ENCODE measurements at places on chromosomes 12 and 14. TPM values are rescaled to one million over a fixed set of nuclear protein-coding genes. Genes with fewer than 3 reads are reported as not detected.

Gene SERPINA10
- total RNA-seq: not detected

Gene REM2
- not detected for total RNA-seq

Gene HECTD1
- total RNA-seq: 131 TPM

Gene AJUBA
- 8.5 TPM for total RNA-seq

Gene TAS2R7
- not detected for total RNA-seq

Gene CABP1
- total RNA-seq: 1.2 TPM

Gene CMA1
- total RNA-seq: not detected

Gene ACVRL1
- 0.05 TPM for total RNA-seq

Gene NRIP2
- total RNA-seq: not detected

Gene LAG3
- total RNA-seq: 0.13 TPM

DNA sequence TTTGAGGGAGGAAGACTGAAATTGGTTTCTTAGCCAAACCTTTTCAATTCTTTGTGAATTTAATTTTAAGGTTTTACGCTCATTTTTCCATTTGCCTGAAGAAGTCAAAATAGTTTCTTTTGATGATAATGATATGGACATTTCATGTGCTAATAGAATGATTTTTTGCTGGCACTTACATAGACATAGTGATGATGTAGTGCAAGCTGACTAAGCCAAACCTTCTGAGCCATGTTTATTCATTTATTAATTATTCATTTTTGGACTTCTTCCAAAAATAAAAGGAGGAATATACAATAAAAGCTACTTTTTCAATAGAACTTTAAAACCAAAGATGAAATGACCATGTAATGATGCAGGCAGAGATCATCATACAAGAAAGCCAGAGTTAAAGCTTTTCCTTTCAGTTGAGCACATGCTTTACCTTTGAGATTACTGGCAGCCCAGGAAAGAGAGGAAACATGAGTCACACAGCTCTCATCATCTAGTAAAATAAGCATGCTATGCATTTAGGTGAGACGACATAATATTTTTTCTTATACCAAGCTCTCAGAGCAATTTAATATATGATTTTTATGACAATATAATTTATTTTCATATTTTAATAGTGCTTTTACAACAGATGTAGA lies 24.8 kb downstream of the KCNA1 start:
- no peak for DNase-seq

DNA sequence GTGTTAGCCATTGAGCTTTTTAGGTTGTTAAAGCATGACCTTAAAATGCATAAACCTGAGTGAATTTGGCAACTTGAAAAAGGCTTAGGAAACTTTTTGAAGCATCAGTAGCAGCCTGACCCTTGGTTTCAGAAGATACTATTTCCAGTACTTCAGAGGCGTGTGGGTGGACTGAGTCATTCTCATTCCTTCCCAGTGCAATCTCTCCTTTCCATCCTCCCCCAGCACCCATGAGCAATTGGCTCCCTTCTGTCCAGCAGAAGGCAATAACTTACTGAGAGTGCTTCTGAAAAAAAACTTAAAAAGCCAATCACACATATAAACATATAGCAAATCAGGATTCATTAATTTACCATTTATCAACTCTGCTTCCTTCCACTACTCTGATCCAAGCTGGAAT lies 299.3 kb upstream of the STXBP6 start:
- DNase-seq: no peak

DNA sequence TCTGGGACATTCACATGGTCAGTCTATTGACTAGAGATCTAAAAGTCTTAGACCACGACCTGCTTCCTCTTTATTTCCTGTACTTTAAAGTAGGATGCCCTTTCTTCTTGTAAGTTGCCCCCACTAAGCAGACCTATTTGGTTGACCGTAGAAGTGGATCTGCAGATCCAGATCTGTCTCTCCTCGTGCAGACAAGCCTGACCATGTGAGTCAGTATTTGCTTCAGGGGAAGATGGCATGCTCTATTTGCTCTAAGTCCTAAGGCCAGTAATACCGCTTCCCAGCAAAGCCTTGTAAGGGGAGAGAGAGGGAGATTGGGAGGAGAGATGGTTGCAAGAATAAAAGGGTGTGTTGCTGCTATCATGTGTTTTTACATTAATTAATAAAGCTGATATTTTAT lies 46.8 kb downstream of the KCNC2 start:
- DNase-seq: no peak

GRCh38 chr12:56530390-56531055 lies 8.9 kb downstream of the RBMS2 start:
- no peak for DNase-seq

GRCh38 chr12:4947253-4947652 lies 37.5 kb downstream of the KCNA1 start:
- no peak for DNase-seq

DNA sequence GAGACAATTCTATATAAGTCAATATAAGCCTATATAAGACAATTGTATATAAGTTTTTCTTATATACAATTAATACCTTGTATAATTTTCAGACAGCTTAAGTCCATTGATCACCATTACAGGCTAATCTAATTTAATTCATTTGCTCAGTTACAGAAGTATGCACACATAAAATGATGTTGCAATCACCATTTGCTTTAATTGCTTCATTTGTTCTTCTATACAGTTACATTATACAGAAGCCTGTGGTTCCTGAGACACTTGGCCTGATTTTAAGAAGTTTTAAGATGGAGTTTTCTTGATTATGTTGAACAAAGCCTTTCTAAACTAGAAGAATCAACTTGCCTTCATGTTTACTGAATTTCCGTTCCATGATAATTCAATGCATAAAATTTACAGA lies 314.6 kb upstream of the PDE3A start:
- no peak for DNase-seq

DNA sequence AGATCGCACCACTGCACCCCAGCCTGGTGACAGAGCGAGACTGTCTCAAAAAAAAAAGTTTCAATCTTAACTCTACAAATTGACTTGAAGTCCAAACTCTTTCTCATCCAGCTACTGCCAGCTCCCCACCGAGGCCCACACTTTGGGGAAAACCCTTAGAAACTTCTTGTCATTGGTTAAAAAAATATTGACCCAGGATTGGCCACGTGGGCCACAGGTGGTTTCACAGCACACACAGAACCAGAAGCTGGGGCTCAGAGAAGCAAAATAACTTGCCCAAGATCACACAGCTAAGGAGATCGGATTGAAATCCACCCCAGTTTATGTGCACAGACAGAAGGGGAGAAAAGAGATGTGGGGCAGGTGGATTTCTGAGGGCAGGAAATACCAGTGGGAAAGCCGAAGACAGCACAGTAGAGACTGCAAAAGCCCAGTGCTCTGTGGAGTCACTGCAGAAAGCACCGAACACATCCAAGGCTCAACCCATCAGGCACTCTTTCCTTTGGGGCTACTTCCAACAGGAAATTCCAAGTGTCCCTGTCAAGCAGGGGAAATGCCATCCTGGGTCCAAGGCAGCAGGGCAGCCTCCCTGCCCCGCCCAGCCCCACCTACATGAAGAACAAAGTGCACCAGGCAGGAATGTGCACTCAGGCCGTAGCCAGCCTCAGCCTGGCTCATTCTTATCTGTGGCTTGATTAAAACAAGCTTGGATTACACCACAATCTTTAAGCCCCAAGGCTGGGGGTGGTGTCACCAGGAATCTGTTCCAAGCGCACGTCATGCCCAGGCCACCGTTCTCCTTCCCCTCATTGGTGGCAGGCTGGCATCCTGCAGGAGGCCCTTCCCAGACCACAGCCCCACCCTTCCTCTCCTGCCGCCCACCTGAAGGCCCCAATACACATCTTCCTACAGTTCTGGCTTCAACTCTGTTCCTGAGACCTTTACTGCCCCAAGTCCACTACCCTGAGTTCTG lies 72.5 kb downstream of the ITPK1 start:
- DNase-seq: no peak

DNA sequence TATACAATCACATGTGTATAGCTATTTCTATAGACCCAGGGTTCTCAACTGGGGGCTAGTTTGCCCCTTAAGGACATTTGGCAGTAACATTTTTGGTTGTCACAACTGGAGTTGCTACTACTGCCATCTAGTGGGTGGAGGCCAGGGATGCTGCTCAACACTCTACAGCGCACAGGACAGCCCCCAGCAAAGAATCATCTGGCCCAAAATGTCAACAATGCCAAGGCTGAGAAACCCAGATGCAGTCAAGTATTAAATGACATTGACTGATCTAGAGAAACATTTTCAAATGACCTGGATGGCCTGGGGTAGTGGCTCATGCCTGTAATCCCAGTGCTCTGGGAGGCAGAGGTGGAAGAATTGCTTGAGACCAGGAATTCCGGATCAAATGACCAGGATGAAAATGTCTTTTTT lies 5.8 kb downstream of the WSB2 start:
- DNase-seq: peak; percentile 84

DNA sequence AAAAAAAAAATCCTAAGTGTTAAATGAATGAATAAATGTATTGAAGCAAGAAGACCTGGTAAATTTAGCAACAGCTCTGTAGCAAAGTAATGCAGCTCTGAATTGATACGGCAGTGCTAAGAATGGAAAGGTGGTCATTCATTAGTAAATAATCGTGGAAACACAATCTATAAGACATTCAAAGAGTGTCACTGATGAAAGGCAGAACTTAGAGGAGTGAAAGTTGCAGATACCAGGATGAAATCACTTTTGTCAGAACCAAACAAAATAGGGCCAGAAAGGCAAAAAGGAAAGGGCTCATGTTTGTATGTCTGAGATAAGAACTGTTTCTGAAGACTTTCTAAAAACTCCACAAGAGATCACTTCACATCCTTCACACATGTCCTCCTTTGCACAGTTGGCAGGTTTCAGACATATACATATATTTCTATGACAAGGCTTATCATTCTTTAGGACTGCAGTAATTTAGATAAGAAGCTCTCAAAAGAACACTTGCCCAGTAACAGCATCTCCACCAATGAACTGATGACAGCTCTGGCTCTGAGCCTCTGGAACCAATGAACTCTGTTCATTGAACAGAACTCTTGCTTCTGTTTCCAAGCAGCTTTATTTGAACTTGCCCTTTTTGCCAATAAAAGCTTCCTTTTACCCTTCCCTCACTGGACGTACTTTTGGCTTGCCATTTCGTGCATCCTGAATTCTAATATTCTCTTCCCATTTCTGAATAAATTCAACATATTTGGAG lies 4.2 kb upstream of the LRR1 start:
- peak; percentile 78 for DNase-seq

GRCh38 chr12:59056966-59057365 lies 136.7 kb upstream of the LRIG3 start:
- DNase-seq: no peak

DNA sequence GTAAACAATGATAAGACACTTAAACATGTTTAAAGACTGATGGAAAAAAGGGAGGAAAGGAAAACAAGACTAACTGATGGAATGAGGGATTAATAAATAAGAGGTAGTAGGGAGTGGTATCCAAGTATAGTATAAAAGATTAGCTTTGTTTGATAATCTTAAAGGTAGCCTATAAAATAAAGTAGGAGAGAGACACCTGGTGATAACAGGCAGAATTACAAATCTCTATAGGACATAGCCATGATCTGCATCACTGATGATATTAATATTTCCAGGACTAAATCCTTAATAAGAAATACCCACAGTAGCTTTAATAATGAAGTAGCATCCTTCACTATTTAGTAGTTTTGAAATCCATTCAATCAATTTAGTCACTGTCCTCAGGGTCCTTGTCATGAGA lies 30.4 kb downstream of the DLGAP5 start:
- peak; percentile 65 for DNase-seq

GRCh38 chr14:64656986-64657385 lies 47.2 kb upstream of the PLEKHG3 start:
- DNase-seq: no peak

DNA sequence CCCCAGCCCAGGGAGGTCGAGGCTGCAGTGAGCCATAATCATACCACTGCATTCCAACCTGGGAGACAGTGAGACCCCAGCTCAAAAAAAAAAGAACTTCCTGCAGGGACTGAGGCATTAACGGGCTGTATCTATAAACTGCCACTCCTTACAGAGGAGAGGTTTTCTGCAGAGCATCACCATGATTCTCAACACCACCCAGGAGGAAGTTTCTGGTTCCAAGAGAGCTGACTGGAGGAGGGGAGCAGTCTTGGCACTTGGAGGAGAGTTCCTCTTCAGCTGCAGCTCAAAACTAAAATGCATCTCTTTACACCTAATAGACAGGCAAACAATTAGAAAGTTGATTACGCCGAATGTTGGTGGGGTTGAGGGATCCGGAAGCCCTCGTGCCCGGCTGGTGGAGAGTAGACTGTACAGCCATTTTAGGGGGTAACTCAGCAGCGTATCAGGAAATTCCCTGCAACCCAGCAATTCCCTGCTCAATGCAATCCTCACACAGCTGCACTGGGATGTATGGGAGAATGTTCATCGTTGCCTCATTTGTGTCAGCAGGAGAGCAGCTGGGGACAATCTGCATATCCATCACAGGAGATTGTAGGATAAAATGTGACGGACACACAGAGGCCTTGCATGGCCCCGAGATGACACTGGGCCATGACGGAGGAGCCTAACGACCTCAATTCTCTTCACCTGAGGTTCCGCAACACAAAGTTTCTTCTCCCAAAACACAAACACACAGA lies 36.6 kb downstream of the ACTN1 start:
- DNase-seq: no peak

DNA sequence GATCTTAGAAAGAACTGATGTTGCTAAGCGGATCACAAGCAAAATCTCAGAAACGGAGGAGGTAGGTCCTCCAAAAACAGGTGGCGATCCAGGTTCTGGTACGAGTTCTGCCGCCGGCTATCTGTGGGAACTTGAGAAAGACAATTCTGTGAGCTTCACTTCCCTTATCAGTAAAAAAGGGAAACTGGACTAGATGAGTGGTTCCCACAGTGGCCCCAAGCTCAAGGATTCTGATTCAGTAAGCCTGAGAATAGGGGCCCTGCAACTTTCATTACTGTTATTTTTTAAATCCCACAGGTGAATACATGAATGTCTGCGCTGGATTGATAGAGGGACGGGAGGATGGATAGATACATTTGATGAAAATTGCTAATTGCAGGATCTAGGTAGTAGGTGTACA lies 160.2 kb downstream of the PPM1H start:
- no peak for DNase-seq

GRCh38 chr12:52311285-52311648 lies 9.9 kb downstream of the KRT83 start:
- DNase-seq: no peak

DNA sequence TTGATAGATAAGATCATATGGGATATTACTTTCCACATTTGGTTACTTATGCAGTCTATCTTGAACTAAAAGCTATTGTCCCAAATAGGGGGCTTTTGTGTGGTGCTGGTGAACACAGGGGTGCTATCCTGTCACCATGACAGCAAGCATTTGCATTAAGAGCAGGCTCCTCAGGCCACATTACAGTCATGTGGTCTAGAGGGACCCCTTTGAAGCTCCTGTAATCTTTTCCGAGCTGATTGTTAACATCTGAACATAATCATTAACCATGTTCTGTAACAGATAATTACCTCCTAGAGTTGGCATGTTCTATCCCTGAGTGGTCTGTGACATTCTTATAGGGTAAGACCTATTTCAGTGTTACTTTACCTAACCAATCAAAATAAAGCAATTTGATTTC lies 178.8 kb downstream of the KTN1 start:
- DNase-seq: no peak

- DNase-seq: no peak
Observed at GRCh38 chr14:104522926-104523545, 56.5 kb upstream of the C14orf180 start.
